HT-29 (cell line): ENCODE measurements at places on chromosomes 11 and 22.
A peak's percentile ranks its signal among the peaks of the same experiment; 100 is the strongest.

DNA sequence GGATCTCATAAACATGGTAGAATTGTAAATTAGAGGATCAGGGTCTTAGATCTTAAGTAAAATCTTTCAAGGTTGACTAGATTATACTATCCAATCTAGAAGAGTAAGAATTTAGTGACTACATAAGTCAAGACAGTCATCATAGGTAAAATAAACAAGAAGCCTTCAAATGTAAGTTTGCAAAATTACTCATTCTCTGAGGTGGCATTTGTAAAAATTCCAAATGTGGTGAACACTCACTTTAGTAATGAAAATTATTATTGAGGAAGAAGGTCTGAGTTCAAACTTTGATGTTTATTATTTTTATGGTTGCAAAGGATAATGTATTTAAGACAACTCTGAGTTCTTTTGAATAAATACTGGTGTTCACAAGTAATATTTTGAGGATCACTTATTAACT, 4.6 kb downstream of the HYLS1 start:
- no peak for DNase-seq

GRCh38 chr22:49934891-49935557, 16.6 kb downstream of the CRELD2 start:
- DNase-seq: no peak

GRCh38 chr22:50056214-50056972, 1.7 kb downstream of the TTLL8 start:
- no peak for DNase-seq

DNA sequence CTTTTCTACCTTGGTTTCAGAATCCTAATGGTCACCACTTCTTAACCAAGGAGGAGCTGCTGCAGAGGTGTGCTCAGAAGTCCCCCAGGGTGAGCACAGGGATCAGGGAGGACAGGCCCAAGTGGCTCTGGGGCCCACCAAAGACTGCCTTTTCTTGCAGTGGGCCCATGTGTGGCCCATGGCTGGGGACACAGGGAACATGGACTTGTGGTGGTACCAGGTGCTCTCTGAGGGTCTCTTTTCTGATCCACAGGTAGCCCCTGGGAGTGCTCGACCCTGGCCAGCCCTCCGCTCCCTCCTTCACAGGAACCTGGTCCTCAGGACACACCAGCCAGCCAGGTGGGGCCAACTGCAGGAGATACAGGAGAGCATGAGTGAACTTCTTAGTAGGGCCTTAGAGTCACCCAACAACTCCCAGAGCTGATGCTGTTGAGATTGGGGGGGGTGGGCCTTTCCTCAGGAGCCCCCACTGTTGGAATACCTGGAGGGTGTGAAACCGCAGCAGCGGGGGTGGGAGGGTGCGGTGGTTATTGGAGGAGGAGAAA, 2.0 kb downstream of the MUS81 start:
- DNase-seq: no peak

- DNase-seq: peak; percentile 39
These were observed 475 bp downstream of the PITPNB start for GRCh38 chr22:27918341-27919221.

GRCh38 chr11:66715346-66716085, 13.5 kb downstream of the SPTBN2 start:
- DNase-seq: no peak

GRCh38 chr22:43375951-43376455, 32.8 kb upstream of the SCUBE1 start:
- DNase-seq: no peak

DNA sequence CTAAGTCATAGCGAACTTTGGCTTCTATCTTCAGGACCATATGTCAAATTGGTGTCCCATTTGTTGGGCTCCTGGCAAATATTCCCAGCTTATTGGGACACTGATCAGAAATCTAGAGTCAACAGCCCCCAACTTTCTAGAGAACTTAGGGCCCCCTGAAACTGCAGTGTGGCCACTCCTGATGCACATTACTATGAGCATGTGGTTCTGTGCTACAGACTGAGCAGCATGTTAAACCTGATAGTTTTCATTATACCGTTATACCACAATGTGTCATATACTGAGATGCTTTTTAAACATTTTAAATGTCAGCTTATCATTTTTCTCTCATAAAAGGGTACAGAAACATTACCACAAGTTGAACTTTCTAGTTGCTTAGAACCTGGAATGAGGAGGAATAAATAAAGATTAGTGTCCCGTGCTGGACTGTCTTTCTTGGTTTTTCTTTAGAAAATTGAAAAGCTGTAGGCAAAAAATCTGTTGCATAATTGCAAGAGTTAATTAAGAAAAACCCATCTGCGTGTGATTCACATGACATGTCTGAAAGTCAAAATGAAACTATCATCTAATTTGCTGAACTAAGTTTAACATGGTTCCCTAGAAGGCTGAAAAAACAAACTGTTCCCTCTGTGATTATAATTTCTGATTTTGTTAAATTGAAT, 16.4 kb upstream of the CTSC start:
- DNase-seq: no peak

DNA sequence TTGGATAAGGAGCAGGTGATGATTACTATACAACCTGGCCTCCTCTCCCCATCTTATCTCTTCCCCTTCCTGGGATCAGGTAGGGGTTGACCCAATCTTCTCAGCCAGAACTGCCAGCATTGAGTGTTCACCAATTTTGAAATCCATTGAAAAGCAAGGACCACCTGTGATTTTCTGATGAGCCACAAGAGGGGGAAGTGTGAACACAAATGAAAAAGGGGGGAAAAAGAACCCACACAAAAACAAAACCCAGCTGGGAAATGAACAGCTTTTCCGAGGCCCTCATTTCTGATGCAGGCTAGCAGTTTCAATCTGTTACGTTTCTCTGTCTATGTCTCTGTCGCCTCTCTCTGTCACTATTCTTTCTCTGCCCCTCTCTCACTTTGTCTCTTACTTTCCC, 161.9 kb downstream of the INSC start:
- DNase-seq: peak; percentile 9

GRCh38 chr11:123219066-123219690, 24.1 kb upstream of the CLMP start:
- DNase-seq: no peak
